ENCODE measurements at places on chromosomes 11 and 22.
A peak's percentile ranks its signal among the peaks of the same experiment; 100 is the strongest.

DNA sequence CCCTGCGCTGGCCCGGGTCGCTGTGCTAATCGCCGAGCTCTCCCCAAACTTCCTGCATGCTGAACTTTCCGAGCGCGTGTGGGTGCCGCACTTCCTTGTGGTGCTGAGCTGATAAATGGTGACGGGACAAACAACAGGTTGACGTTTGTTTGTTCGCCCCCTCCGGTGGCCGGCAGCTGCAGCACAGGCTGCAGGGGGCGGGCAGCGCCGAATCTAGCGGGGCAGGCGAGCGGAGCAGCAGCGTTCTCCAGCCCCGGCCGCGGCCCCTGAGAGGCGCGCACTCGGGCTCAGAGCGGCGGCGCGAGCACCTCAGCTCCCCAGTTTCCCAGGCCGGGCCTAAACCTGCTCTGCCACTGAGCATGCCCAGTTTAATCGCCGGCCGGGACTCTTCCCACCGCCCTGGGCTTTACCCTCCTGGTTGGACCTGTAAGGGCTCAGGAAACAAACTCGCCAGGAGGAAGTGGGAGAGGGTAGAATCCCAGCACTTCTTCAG lies at the start of gene PDGFD:
TSS of gene PDGFD (minus strand) at position 120 of the 493 bp plus-strand sequence.
- no peak for DNase-seq

GRCh38 chr22:26646158-26646557 lies 11.2 kb upstream of the MIAT start:
- DNase-seq = no peak

DNA sequence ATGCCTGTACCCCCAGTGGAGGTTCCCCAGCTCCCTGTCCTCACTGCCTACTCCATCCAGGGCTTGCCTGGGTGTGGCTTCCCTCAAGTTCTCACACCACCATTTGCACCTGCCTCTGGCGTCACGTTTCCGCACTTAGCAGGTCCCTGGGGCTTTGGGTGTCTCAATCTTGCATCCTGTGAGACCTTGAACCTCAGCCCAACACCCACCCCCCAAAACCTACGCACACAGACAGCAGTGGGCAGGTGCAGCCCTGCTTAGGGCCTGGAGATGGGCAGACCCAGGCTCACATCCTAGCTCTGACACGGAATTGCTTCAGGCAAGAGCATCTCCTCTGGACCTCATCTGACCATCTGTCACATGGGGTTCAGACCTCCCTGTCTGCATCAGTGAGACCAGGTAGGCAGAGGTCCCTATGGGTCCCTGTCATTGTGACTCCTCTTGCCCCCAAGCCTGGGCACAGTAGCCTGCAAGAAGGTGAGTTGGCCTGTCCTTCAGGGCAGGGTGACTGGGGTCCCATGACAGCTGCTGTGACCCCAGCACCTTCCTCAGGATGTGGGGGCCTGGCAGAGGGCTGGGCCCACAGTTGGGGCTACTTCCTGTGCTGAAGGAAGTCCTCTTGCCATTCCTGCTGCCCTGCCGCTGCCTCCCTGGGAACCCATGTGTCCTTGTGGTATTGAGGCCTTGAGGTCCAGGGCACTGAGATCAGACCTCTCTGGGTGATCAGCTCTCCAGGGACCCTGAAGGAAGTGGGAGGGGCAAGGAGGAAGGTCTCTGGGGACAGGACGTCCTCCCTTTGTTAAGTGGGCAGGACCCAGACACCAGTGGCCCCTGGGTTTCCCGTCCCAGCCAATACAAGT lies 2.0 kb downstream of the SIPA1 start:
- DNase-seq = no peak

- DNase-seq = no peak
Observed at GRCh38 chr22:28029956-28030355, 110.9 kb upstream of the PITPNB start.

DNA sequence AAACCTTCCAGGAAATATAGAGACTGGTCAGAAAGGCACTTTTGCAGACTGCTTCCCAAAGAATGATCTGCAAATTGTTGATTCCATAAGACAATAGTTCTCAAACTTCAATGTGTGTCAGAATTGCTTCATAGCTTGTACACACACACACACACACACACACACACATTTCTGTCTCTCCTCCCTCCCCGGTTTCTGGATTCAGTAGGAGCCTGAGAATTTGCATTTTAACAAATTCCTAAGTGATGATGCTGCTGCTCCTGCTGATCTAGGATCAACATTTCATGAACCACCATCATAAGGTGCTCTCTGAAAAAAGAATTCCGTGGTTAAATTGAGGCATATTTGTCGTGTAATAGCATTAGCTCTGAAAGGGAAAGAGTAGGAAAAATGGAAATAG lies 35.3 kb upstream of the FZD4 start:
- DNase-seq = no peak

DNA sequence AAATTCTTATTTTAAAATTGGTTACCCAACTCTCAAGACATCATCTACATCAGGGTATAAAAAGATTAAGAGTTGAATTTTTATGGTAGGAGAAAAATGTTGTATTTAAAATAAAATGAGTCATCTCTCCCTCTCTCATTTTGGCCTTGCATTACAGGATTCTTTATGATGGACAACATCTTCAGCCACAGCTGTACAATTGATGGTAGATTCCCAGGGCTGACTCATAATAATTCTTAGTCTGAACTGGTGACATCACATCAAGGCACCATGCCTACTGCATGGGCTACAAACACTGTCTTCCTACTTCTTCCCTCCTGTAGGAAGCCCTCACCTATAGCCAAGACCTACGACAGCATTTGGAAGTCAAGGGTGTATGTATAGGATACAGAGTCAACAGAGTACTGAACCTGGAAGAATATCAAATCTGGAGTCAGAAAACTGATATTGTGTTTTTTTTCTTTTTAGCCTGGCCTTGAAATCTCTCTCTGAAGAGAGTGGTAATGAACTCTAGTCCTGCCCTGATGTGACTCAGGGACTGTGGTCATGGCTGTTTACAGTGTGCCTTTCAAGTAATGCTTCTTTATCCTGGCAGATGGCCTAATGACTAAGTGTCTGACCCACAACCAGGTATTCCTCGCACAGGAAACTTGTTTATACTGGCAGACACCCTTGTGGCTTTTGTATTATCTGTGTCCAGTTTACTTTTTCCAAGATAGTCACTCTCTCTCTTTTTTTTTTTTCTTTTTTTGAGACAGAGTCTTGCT lies 32.5 kb downstream of the MRGPRX2 start:
- DNase-seq = peak; percentile 74

GRCh38 chr11:78020246-78020645 lies 2.8 kb downstream of the KCTD14 start:
- no peak for DNase-seq

GRCh38 chr22:49298834-49299750 lies 528.6 kb downstream of the BRD1 start:
- DNase-seq = no peak

- DNase-seq = no peak
Observed at GRCh38 chr11:13249992-13250391, 27.6 kb upstream of the BMAL1 start.

DNA sequence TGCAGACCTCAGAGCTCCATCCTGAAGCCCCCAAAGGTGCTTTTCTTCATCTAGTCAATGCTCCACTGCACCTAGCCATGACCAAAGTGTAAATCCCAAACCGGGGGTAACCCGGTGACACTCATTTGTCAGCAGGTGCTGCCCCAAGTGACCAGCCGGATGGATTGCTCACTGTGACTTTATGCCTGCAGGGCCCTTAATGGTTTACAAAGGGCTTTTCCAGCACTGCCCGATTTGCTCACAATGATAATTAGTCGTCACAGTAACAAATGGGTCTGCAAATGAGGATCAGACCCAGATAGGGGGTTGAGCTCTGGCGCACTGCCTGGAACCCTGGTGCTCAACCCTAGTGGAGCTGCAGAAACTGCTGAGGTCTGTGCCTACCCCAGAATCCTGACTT lies 45.7 kb upstream of the CD5 start:
- no peak for DNase-seq

DNA sequence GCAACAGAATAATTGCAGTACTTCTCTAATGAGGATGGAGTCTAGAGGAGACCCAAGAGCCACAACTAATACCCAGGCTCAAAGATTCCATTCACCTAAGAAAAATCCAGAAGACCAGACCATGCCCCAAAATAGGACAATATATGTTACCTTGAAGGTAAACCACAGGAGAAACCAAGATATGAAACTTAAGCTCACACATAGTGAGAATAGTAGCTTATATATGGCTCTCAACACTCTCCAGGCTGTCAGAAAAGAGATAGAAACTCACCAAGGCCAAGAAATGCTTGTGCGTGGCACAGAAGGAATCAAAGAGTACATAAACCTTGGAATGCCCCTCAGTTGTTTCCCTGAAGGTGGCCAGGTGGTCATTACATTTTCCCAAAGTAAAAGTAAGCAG lies 9.1 kb downstream of the FAM111A start:
- DNase-seq = no peak

DNA sequence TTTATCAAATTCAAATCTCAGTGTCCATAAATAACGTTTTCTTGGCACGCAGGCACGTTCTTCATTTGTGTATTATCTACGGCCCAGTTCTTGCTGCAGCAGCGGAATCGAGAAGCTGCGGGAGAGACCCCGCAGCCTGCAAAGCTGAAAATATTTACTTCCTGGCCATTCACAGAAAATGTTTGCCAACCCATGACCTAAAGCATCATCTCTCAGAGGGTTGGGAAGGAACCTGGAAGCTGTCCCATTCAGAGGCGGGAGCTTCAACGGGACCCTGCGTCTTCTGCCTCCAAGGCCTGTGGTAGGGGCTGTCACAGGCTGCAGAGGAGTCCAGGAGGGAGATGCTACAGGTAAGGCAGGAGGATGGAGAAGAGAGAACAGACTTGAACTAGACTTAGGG lies 319.2 kb downstream of the MN1 start:
- no peak for DNase-seq

- DNase-seq = no peak
Observed at GRCh38 chr11:116439361-116439677, 333.5 kb downstream of the BUD13 start.

- no peak for DNase-seq
Observed at GRCh38 chr11:115642660-115643059, 138.4 kb upstream of the CADM1 start.

DNA sequence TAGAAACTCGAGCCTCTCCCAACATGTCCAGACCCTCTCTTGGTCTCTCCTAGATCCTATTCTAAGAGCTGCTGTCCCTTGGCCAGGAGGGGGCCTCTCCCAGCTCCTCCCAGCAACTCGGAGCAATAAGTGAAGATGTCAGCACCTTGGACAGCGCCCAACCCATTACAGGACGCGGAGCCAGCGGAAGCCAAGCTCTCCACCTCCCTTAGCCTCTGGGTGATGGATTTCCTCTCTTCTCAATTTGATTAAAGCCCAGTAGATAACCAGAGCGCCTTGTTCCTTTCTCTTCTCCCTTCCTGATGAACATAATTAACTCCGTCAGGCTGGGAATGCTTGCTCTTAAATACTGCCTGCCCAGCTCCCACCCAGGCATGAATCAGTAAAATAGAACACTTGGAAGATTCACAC lies 26.2 kb upstream of the TPBGL start:
- peak; percentile 59 for DNase-seq

DNA sequence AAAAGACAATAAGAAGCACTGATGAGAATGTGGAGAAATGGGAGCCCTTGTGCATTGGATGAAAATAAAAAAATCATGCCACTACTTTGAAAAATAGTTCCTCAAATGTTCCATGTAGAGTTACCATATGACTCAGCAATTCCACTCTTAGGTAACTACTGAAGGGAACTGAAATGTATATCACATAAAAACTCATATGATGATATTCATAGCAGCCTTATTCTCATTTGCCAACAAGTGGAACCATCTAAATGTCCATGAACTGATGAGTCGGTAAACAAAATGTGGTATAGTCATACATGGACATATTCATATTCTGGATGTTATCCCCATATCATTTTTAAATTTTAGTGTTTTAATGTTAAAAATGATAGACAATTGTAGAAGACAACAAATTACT lies 3.5 kb downstream of the KRTAP5-9 start:
- DNase-seq = no peak

DNA sequence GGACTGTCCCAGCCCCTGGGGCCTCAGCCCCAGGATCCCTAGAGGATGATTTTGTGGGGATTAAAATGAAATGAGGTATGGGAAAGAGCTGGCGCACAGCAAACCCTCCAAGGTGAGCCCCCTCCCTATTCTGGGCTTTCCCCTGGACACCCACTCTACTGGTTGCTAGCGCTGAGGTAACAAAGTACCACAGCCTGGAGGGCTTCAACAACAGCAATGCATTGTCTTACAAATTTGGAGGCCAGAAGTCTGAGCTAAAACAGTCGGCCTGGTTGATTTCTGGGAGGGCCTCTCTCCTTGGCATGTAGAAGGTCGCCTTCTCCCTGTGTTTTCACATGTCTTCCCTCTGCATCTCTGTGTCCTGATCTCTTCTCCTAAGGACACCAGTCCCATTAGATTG lies 913.6 kb downstream of the NTM start:
- DNase-seq = no peak

- DNase-seq = no peak
Observed at GRCh38 chr11:11786771-11787170, 55.0 kb upstream of the USP47 start.

DNA sequence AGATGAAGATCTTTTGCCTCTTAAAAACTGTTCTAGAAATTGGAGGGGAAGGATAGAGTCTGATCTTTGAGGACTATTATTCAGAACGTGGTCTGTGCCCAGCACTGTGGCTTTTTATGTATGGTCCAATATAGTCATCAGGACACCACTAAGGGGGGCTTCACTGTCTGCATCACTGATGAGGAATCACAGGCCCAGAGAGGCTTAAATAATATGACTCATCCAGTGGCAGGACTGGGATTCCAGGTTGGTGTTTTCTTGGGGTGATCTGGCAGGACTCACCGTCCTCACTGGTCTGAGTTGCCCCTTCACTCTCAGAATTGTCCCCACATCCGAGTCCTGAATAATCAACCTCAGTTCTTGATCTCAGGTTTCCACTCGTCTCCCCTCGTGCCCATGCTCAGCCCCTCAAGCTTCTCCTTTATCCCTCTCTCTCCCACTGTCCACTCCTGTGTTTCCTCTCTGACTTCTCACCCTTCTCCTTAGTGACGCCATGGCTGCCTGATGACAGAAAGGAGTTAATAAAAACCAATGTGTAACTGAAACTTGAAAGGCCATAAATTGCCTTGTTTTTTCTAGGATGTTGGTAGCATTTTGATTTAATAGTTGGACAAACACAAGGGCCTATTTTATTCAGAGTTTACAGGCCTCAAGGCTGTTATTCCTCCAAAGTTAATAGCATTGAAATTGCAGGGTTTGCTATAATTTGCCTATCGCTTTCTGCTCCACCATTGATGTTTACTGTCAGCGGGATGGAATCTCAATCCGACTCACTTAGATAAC lies 95.7 kb upstream of the NNMT start:
- DNase-seq = no peak

- no peak for DNase-seq
Observed at GRCh38 chr11:62817129-62817528, 11.9 kb upstream of the NXF1 start.

GRCh38 chr11:1054143-1055108 lies 17.9 kb upstream of the MUC6 start:
- no peak for DNase-seq
